ENCODE measurements at places on chromosomes 11 and 22. TPM values are rescaled to one million over a fixed set of nuclear protein-coding genes. Genes with fewer than 3 reads are reported as not detected.
A peak's percentile ranks its signal among the peaks of the same experiment; 100 is the strongest.

Gene FAM227A
- total RNA-seq: not detected

Gene UBASH3B
- total RNA-seq: 19.3 TPM

Gene RIMBP3B
- total RNA-seq: not detected

Gene APOL1
- total RNA-seq: 5.3 TPM

Gene SMIM35
- total RNA-seq: 0.08 TPM

Gene GRAMD1B
- 20.7 TPM for total RNA-seq

Gene TNNT3
- 19.2 TPM for total RNA-seq

Gene CRYBB2
- not detected for total RNA-seq

Gene OR51F2
- not detected for total RNA-seq

DNA sequence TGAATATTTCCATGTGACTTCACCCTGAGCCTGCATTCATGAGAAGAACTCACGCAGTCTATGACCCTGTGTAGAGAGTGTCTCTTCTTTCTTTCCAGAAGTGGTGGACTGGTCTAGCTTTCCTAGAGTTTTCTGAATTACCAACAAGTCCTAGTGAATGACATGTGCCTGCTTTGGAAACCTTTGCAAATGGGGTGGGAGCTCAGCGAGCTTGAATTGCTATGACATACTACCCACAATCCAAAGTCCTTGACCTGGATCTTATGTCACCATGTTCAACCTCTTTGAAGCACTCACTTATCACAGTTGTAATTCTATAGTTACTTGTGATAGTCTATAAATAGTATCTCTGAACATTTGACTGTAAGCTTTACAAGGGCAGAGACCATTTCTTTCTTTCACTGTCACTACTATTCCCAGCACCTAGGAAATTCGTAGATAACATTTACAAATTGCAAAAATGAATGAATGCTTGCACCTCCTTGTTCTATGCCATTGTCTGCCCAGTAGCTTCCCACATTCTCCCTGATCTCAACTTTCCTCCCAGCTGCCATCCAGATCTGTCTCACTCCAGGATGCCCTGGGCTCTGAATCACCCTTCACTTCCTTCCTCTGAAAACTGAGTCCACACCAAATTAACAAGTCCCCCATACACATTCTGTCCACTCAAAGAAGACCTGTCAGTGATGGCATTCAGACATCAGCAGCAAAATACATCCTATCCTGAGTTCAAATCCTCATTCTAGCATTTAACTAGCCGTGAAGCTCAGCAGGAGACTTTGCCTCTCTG is 201.9 kb upstream of the SESN3 start:
- DNase-seq: no peak

DNA sequence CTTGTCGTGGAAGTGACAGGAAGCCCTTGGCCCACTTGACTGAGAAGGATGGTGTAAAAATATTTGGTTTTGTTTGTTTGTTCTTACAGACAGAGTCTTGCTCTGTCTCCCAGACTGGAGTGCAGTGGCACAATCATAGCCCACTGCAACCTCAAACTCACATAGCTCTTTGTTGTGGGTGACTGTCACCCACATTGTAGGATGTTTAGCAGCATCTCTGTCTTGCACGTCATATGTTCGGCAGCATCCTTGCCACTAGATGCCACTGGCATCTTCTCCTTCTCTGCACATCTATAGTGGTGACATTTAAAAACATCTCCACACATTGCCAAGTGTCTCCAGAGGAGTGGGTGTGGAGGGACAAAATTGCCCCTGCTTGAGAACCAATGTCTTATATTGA is 56.8 kb downstream of the PRR5L start:
- peak; percentile 39 for DNase-seq

GRCh38 chr11:110469127-110469526 is 39.4 kb downstream of the FDX1 start:
- DNase-seq: no peak

DNA sequence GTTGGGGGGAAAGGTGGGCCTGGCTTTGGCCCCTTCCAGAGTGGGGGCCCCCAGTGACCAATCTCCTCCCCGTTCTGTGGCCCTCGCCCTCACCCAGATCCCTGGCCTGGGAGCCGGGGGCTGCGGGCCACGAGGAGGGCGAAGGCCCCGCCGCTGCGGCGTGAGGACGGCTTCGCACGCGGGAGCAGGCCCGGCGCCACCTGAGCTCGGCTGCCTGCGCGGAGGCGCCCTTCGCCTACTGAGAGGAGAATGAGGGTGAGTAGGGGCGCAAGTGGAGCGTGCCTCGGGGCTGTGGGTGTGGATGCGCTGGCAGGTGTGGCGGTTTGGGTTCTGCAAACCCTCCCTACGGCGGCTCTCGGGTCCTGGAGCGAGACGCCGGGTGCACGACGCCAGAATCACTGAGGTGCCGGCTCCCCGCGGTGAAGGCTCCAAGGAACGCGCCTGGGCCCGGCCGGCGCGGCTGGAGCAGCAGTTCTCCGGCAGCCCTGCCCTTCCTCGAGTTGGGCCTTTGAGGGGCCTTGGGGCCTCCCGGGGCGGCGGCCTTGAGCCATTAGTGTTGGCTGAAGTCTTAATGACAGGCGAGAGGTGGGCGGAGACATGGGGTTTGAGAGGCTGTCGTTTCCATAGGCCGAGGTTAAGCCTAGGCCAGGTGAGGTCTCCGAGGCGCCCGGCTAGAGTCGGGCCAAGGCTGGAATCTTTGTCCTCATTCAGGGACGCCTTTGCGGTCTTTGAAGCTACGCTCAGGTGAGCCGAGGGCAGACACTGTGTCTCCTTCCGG is 65.3 kb downstream of the CTTN start:
- no peak for DNase-seq

DNA sequence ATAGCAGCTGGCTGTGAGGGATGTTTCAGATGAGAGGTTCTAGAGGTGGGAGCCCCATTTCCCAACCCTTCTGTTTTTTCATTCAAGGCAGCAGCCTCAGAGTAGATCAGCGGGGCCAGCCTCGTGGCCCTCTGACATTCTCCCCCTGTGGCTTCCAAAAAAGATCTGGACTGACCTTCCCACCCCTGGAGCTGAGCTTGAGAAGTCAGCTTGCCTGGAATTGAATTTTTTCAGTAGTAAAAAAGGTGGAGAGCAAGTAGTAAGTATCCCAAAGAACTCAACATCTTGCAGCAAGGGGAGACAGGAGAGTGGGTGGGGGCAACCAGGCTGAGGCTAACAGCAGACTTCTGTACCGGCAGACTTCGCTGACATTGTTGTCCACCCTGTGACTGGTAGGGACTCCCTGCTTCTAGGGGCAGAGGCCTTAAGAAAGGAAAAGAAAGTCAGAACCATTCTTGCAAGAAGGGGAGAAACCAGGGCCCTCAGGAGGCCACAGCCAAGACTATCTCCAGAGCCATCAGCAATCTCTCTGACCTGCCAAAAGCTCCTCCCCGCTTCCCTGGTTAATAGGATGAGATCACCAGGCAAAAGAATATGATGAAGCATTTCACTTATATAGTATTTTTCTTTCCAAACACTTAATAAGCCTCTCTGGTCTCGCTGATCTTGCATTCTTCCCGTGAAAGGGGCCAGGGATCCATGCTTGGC is 2.0 kb upstream of the GRIK4 start:
- no peak for DNase-seq

DNA sequence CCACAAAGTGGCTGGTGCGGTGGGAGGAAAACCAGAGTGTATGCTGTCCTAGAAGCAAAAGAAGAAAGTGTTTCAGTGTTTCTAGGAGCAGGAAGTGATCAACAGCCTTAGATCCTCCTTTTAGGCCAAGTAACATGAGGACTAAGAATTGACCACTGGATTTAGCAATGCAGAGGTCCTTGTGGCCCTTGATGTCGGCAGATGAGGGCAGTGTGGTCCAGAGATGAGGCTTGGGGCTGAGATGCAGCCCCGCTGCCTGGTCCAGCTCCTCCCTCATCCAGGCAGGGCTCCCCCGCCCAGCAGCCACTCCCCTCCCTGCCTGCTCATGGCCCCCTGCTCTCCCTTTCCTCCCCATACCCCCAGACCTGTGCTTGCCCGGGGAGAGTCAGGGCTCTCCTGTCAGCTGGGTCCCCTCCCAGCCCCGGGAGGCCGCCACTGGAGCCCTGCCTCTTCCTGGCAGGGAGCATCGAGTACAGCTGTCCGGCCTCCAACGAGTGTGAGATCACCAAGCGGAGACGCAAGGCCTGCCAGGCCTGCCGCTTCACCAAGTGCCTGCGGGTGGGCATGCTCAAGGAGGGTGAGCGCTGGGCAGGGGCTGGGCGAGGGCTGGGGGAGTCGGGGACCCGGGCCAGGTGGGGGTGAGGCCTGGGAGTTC is 3.7 kb downstream of the TRMT112 start:
- DNase-seq: no peak

GRCh38 chr22:17091851-17092250 is 7.1 kb downstream of the IL17RA start:
- no peak for DNase-seq

DNA sequence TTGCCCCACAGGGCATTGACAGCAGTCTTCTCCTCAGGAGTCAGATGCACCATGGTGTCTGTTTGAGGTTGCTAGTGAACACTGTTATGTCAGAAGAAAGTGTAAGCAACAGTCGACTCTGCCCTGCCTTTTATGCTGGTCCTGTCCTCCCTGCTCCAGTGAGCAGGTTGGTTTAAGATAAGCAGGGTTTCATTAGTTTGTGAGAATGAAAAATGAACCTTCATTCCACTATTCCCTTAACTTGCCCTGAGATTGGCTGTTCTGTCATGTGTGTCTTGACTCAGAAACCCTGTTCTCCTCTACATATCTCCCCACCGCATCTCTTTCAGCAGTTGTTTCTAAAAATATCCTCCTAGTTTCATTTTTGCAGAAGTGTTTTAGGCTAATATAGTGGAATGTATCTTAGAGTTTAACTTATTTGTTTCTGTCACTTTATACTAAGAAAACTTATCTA is at the start of gene HBD:
HBD (minus strand) TSS at position 103 of the 454 bp plus-strand sequence; CDS start at position 53, 50 bp downstream.
- no peak for DNase-seq

DNA sequence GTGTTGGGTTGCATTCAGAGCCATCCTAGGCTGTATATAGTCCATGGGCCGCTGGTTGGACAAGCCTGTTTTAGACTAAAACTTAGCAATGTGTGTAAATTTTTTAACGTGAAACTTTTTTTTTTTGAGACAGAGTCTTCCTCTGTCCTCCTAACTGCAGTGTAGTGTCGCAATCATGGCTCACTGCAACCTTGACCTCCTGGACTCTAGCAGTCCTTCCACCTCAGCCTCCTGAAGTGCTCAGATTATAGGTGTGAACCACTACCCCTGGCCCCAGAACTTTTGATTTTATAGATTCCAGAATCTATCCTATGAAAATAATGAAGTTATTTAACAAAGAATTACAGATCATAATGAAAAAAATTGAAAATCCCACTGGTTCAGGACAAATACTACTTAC is 29.9 kb upstream of the PANX2 start:
- no peak for DNase-seq

DNA sequence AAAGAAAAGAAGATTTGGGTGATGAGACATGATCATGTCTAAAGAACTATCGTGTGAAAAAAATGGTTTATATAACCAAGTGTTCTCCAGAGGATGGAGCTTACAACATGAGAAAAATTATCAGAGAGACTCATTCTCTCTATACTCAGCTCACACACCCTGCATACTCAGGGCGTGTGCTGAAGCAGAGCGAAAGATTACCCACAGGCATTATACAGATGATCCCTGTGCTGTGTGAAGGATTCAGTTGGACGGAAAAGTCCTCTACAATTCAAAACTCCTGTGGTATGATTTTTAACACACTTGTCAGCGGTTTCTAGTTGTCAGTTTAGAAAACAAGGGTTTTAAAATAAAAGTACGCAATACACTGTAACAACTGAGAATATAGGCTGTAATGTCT is 267.3 kb downstream of the DLG2 start:
- no peak for DNase-seq

DNA sequence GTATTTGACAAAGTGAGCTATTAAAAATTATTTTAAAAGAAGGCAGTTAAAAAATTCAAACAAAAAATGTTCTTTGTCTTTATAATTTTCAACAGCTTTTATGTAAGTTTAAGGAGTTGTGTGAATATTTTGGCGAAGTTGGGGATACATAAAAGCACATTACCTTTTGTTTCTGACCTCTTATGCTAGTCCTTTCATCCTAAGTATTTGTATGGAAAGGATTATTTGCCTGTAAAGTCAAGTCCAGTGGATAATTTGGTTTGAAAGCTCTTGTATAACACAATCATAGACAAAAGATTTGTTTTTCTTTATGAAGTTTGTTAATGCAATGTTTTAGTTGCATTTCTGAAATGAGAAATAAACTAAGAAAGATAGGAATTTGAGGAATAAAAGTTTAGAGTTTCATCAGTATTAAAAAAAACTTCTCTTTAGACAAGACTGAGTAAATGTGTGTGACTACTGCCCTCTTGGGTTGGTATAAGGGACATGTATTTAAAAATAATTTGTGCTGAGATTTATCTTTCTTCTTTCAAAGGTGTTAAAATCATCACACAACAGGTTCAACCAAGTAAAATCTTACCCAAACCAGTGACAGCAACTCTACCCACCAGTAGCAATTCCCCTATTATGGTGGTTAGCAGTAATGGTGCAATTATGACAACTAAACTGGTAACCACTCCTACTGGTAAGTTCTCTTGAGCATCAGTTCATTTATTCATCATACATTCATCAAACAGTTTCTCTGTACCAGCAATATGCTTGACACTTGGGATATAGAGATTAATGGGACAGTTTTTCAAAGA is 68.2 kb downstream of the EMSY start:
- no peak for DNase-seq

- no peak for DNase-seq
Measured at GRCh38 chr11:35313066-35313759, 106.1 kb downstream of the SLC1A2 start.

GRCh38 chr22:46390105-46390651 is 54.7 kb downstream of the TRMU start:
- no peak for DNase-seq

- DNase-seq: no peak
Measured at GRCh38 chr22:46726986-46727317, 11.1 kb downstream of the CERK start.

DNA sequence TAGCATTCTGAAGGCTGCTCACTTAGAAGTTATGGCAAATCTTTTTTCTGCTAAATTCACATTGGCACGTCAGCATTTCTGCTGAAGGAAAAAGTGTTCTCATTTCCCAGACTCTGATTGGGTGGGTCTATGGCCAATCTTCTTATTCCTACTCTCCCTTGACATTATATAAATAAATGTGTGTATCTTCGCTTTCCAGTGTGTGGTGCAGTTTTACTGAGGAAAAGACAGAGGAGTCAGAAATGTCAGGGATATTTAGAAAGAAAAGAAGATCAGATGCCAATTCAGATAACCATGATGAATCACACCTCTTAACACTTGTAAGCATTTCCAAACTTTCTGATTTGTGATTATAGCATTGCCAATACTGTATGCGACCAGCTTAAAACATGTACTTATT is 3.2 kb upstream of the BDNF start:
- DNase-seq: no peak

GRCh38 chr11:126172596-126173038 is 38.8 kb downstream of the RPUSD4 start:
- DNase-seq: no peak

GRCh38 chr11:58905011-58905720 is 34.1 kb upstream of the GLYATL1 start:
- no peak for DNase-seq

- DNase-seq: no peak
Measured at GRCh38 chr11:47725442-47726117, 10.4 kb upstream of the AGBL2 start.
